ENCODE measurements at places on chromosomes 5 and 9. TPM values are rescaled to one million over a fixed set of nuclear protein-coding genes. Genes with fewer than 3 reads are reported as not detected.

Gene OGN
- total RNA-seq = not detected

Gene PCDHA10
- total RNA-seq = 0.15 TPM

Gene SAXO1
- total RNA-seq = not detected

Gene NTRK2
- not detected for total RNA-seq

Gene MEIKIN
- total RNA-seq = not detected

Gene FOXD4L5
- total RNA-seq = 0.52 TPM

Gene DRD1
- total RNA-seq = not detected

Gene DMRTA1
- 0.77 TPM for total RNA-seq

Gene RBM27
- total RNA-seq = 27.9 TPM

Gene IFNA21
- not detected for total RNA-seq

Gene DUSP1
- 594 TPM for total RNA-seq

Gene HTR1A
- not detected for total RNA-seq

Gene CDH9
- total RNA-seq = not detected

Gene TAS2R1
- not detected for total RNA-seq

Gene GRIN3A
- not detected for total RNA-seq

Gene ADAMTS2
- total RNA-seq = 0.17 TPM

Gene CERCAM
- total RNA-seq = 4.1 TPM

Gene TPPP
- 0.17 TPM for total RNA-seq

Gene CCDC152
- not detected for total RNA-seq

Gene ZFP2
- 0.54 TPM for total RNA-seq

Gene SPATA31E1
- total RNA-seq = not detected

Gene PAEP
- total RNA-seq = not detected

Gene OLFML2A
- 0.25 TPM for total RNA-seq

Gene OR1L6
- total RNA-seq = not detected

Gene RFESD
- total RNA-seq = 5.9 TPM

Gene CYLC2
- not detected for total RNA-seq

Gene ANKRD34B
- total RNA-seq = not detected

Gene NSG2
- total RNA-seq = not detected

Gene FGF18
- not detected for total RNA-seq

Gene IFNB1
- total RNA-seq = not detected

Gene ZER1
- total RNA-seq = 26.6 TPM

Gene PCSK1
- 4.4 TPM for total RNA-seq

Gene PCDHB12
- 2.3 TPM for total RNA-seq
